Fibroblast of skin of right quadriceps (primary cell): ENCODE measurements at places on chromosomes 12 and 14.

DNA sequence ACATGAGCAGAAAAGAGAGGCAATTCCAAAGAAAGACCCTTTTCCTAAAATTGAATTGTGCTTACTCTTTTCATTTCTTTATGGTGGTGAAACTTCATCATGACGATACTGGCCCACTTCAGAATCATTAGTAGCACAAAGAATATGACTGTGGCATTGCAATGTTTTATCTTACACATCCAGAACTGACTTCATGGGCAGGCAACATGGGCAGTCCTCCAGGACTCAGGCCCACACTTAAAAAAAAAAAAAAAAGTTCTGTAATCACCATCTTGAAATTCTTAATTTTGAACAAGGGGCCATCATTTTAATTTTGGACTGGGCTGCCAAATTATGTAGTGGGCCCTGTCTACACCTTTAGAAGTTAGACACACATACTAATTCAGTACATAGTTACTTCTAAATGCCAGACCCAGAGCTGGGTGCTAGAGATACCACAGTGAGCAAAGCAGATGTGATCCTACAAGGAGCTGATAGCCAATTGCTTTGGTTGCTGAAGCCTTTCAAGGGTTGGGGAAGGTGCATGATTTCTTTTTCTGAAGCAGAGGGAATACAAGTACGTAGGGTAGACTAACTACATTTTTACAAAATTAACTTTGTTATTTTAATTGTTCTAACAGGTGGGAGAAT is 35.2 kb downstream of the HELB start:
- DNase-seq: no peak

DNA sequence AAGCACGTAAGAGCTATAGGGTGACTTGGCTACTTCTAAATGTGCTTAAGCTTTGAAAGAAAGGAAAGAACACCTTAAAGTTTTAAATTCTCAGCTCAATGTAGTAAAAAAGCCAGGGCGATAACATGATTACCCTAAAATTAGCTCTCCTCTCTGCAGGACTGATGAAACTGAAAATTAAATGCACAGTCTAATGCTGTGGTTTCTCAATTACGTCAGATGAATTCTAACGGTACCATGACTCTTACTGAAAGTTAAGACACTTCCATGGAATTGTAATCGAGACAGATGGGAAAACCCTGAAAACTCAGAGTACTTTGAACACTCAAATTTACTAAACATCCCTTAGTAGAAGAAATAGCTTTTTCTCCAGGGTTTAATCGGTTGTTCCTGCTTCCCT is 25.9 kb upstream of the PRKD1 start:
- no peak for DNase-seq

- no peak for DNase-seq
These were observed 14.7 kb upstream of the CAND1 start for GRCh38 chr12:67254372-67255026.

DNA sequence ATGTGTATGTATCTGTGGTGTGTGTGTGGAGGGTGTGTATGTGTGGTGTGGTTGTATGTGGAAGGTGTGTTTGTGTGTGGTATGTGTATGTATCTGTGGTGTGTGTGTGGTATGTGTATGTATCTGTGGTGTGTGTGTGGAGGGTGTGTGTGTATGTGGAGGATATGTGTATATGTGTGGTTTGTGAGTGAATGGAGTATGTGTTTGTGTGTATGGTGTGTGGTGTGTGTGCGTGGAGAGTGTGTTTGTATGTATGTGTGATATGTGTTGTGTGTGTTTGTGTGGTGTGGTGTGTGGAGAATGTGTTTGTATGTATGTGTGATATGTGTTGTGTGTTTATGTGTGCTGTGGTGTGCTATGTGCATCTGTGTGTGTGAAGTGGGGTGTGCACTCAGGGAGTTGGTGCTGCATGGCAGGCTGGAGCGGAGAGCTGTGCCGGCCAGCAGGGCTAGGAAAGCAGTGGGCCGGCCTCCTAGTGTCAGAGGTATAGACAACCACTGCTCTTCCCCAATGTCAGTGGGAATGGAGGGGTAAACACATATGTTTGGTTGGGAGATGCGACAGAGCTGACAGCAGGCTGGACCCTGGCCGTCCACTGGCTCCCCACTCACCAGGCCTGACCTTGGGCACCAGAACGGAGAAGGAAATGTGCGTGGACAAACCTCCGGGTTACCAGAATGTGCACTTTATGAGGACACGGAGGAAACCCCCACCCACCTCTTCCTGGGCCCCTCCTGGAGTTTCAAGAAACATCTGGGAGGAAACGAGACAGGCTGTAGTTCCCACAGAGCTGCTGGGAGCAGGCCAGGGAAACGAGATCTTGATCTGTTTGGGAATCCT is 60.7 kb downstream of the CLMN start:
- no peak for DNase-seq

- no peak for DNase-seq
These were observed 52.9 kb downstream of the PRKCH start for GRCh38 chr14:61374284-61374683.

- DNase-seq: peak; percentile 50
These were observed 22.7 kb upstream of the ANKRD9 start for GRCh38 chr14:102532204-102532658.

DNA sequence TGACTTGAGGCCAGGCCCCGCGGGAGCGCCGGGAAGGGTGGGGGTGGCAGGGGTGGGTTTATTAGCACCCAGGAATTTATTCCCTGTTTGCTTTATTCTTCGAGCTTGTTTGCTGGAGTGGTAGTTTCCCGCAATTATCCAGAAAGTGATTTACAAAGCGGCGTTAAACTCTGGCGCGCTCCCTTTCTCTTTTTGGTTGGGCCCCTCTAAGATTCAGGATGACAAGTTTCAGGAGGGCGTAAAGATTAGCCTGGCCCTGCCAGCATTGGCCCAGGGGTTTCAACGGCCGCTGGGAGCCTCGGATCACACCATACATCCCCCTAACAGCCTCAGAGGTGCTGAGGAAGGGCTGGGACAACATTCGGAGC is 444 bp upstream of the NKX2-8 start:
- DNase-seq: no peak

- no peak for DNase-seq
These were observed 4.4 kb upstream of the ZBTB39 start for GRCh38 chr12:57010627-57011247.

DNA sequence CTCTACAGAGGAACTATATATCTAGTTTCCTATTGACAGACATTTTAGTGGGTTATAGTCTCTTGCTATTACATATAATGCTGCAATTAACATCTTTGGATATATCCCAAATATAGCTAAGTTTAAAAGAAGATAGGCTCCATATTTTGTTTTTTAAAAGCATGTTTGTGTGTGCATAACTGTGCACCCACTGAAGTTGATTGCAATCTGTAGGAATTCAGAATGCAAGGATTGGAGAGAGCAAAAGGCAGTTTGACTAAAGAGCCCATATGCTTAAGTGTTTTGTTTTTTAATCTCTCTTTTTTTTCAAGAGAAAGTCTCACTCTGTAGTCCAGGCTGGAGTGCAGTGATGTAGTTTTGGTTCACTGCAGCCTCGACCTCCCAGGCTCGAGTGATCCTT is 9.4 kb upstream of the ABCD4 start:
- DNase-seq: no peak

- DNase-seq: no peak
These were observed 40.9 kb downstream of the RERG start for GRCh38 chr12:15180325-15180724.

GRCh38 chr14:54444681-54445080 is 3.5 kb upstream of the CNIH1 start:
- peak; percentile 71 for DNase-seq

- DNase-seq: no peak
These were observed 52.8 kb downstream of the KCNK13 start for GRCh38 chr14:90114554-90114953.

DNA sequence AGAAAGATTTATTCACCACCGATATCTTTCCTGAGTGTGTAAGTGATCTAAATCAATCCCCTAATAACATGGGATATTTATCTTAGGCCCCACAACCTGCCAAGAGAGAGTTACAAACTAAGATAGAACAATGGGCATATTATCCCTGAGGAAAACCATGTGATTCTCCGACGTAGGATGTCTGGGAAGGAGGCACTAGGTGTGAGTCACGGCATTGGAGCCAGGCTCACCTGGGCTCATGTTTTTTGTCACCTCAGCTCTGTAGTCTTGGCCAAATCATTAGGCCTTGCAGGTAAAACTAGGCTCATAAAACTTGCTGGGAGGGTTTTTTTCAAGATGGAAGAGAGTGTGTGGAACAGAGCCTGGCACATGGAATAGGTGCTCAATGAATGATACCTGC is 129.7 kb upstream of the PLEKHG7 start:
- DNase-seq: no peak

GRCh38 chr12:75747572-75748021 is 236.2 kb upstream of the KRR1 start:
- peak; percentile 92 for DNase-seq

DNA sequence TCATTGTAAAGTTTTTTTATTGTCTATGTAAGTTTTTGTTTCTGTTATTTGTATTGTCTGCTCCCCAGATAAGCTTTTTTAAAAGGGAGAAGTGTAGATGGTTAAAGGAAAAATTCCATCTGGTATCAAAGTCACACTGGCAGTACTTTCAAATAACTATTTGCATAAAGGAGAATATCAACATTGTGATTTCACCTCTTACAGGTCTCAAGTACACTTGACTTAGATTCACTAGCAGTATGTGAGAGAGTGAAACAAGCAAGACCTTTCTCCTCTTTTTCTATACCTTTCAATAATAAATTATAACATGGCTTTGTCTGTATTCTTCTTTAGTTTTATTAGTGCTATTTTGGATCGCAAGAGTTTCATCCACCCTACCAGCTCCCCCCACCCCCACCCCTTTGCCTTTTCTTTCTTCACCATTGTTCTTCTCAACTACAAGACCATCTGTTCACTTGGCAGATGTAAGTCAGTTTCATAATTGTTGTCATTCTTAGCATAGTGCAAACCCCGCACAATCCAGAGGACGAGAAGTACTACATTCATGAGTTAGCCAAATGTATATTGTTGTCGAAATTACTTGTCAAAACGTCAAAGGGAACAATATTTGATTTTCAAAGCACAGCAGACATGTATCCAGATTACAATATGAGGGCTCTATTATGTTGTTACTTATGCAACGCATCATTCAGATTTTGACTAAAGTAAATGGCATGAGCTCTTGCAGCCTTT is 602.7 kb upstream of the FLRT2 start:
- peak; percentile 15 for DNase-seq

DNA sequence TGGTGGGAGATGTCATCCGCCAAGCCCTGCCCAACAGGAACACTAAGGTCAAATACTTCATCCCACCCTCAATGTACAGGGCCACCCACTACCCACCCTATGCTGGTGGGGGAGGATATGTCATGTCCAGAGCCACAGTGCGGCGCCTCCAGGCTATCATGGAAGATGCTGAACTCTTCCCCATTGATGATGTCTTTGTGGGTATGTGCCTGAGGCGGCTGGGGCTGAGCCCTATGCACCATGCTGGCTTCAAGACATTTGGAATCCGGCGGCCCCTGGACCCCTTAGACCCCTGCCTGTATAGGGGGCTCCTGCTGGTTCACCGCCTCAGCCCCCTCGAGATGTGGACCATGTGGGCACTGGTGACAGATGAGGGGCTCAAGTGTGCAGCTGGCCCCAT is 3.5 kb downstream of the B3GNT4 start:
- no peak for DNase-seq

- no peak for DNase-seq
These were observed 1059.5 kb downstream of the GALC start for GRCh38 chr14:86933460-86933859.

DNA sequence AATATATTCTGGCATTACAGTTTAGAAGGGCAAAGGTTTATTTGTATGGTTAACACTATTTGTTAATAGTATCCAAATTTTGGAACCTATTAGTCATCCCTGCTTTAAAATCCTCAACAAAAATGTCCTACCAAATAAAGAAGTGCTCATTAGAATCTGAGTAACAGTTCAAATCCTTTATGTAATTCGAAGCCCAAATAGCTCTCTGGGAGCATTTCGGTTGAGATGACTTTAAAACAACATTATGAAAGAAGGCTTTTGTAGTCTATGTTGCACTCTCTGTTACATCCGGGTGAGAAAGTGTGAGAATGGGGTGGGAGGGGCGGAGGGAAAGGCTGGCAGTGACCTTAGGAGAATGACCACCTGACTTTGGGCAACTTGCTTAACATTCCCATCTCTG is 59.7 kb downstream of the SLC38A1 start:
- peak; percentile 53 for DNase-seq

- no peak for DNase-seq
These were observed 60.1 kb upstream of the RESF1 start for GRCh38 chr12:31899109-31899508.

DNA sequence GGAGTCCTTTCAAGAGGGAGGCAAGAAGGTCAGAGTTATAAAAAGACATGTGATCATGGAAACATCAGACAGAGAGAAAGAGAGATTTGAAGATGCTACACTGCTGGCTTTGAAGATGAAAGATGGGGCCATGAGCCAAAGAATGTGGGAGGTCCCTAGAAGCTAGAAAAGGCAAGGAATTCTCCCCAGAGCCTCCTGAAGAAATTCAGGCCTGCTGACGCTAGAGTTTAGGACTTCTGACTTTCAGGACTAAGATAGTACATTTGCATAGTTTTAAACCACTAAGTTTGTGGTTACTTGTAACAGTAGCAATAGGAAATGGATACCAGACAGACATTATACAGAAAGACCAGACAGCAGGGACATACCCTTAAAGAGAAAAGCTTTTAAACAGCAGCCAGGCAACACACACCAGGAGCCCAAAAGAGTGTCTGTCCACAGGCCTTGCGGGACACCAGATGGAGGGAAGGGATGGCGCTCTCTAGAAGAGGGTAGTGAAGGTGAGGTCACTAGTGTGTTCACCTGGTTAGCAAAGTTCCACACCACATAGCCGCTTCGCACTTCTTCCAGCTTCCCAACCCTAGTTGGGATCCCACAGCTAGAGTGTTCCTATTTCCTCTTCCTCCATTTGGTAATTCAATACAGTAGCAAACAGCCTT is 29.7 kb upstream of the CEBPE start:
- DNase-seq: peak; percentile 28

- peak; percentile 63 for DNase-seq
These were observed 233.2 kb downstream of the NRXN3 start for GRCh38 chr14:78403278-78403815.

DNA sequence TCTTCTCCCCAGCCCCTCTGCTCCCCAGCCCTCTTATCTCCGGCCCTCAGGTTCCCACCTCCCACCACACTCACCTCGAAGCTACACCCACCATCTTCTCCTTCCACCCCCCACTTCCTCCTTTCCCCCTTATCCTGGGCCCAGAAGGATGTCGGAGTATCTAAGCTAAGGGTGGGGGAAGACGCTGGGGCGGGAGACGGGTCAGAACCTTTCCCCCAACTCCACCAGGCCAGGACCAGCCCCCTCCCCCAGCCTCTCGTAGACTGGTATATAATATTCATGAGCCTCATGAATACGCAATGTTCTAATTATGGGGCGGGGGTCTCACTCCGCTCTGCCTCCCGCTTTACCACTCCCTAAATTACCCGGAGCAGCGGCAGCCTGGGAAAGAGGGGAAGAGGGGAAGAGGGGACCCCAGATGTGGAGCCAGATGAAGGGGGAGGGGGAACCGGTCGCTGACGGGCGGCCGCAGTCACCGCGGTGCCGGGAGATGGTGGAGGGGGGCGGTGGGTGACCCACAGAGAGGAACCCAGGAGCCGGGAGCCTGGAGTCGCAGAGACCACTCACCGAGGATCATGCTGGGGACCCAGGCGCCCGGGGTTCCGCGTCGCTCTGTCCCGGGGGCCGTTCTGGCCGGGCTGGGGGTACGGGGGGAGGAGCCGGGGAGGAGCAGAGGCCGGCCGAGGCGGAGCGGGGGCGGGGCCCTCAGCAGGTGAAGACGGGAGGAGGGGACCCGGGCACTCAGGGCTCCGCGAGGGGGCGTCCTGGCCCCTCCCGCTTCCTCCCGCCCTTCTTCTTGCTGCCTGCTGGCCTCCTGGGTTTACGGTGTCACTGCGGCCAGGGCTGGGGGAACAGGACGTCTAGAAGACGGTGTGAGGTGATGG is 6.4 kb upstream of the ZNF385A start:
- no peak for DNase-seq
